HAP-1 (cell line): ENCODE measurements at places on chromosomes 7 and 10.

- peak; percentile 26 for DNase-seq
These were observed 1.7 kb downstream of the KLF6 start for GRCh38 chr10:3783316-3783681.

DNA sequence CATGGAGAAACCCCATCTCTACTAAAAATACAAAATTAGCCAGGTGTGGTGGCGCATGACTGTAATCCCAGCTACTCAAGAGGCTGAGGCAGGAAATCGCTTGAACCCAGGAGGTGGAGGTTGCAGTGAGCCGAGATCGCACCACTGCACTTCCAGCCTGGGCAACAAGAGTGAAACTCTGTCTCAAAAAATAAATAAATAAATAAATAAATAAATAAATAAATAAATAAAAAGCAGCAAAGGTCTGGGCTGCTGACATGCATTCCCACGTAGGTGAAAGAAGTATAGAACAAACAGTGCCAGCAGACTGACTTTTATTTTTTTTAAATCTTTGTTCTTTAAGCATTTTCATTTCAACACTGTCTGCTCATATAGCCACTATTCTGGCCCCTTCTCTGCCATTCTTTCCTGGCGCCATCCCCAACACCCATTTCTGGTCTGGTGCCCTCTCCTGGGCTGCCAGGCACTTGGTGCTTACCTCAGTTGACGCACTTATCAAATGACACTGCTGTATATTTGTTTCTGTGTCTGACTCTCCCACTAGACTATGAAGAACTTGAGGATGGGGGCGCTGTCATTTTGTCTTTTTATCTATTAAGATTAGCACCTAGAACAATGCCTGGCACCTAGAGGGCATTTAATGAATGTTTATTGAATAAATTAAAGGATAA is 15.6 kb downstream of the FAM107B start:
- DNase-seq: no peak

DNA sequence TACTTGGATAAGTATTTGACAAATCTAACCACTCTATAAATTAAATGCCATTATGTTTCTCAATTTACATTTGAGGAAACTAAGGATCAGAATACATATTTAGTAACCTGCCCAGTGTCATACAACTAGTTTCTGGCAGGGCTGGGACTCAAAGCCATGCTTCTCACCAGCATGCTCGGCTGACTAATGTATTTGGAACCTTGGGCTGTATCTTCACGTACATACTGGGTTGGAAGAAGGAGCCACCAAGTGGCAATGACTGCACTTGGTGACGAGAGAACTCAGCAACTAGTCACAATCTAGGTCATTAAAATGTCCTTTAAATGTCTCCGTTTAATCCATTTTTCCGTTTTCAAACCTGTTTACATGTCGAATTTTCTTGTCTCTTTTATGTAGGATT is 42.9 kb downstream of the CHRM2 start:
- no peak for DNase-seq

DNA sequence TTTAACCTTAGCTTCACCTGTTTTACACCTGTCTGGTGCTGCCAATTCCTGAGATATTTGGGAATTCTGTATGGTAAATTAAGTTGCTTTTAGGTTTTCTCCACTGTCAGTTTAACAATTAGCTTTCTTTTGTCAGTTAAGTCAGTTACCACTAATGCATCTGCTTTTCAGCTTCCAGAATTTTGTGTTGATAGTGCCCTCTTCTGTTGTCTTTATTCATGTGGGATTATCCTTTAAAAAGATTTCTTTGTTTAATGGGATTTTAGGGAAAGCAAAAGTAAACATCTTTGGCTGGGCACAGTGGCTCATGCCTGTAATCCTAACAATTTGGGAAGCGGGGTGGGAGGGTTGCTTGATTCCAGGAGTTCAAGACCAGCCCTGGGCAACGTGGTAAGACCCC is 8.1 kb downstream of the TFAM start:
- peak; percentile 75 for DNase-seq

DNA sequence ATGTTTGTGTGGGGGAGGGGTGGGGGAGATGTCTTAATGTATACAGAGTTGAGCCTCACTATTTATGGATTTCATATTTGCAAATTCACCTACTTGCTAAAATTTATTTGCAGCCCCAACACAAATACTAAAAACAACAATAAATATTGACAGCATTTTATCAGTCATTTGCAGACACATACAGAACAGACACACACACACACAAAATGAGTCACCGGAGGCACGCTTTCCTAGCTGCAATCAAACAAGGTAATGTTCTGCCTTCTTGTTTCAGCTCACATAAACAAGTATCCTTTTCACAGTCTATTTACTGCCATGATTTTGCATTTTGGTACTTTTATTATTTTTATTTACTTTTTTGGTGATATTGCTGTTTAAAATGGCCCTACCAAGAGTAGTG is 88.5 kb downstream of the IPMK start:
- no peak for DNase-seq

DNA sequence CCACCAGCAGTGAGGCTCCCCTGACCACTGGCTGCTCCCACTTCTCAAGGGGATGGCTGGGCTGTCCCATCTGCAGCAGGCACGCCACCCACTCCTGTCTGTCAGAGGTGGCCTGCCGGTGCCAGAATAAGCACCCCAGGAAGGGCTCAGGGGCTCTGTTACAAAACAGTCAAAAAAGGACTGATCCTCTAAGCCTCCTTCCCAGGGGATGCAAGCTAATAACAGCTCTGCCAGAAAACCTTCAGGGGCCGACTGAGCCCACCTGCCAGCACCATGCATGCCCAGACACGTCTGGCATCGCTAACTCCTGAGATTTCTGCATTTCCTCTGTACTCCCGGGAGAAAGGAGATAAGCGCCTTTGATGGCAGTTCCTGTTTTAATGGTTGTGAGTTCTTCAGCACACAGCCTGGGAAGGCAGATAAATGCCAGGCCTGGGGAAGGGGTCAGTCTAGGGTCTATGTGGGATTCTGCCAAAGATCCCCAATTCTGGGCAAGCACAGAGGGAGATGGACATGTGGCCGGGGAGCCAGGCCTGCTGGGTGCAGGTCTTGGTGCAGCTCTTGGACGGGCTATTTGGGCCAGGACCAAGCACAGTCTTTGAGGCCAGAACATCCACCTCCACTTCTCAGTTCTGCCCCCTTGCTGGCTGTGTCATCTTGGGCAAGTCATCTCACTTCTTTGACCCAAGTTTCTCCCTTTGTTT is 128.4 kb downstream of the ARHGAP22 start:
- DNase-seq: no peak

- DNase-seq: no peak
These were observed 35.8 kb downstream of the JAKMIP3 start for GRCh38 chr10:132101529-132101928.

GRCh38 chr10:81136261-81136660 is 598.6 kb downstream of the SH2D4B start:
- DNase-seq: no peak

GRCh38 chr7:91424371-91424770 is 160.1 kb downstream of the FZD1 start:
- no peak for DNase-seq

GRCh38 chr7:83655951-83656556 is 7.1 kb upstream of the SEMA3E start:
- peak; percentile 67 for DNase-seq

GRCh38 chr7:45001826-45002225 is 1.8 kb downstream of the CCM2 start:
- DNase-seq: no peak

DNA sequence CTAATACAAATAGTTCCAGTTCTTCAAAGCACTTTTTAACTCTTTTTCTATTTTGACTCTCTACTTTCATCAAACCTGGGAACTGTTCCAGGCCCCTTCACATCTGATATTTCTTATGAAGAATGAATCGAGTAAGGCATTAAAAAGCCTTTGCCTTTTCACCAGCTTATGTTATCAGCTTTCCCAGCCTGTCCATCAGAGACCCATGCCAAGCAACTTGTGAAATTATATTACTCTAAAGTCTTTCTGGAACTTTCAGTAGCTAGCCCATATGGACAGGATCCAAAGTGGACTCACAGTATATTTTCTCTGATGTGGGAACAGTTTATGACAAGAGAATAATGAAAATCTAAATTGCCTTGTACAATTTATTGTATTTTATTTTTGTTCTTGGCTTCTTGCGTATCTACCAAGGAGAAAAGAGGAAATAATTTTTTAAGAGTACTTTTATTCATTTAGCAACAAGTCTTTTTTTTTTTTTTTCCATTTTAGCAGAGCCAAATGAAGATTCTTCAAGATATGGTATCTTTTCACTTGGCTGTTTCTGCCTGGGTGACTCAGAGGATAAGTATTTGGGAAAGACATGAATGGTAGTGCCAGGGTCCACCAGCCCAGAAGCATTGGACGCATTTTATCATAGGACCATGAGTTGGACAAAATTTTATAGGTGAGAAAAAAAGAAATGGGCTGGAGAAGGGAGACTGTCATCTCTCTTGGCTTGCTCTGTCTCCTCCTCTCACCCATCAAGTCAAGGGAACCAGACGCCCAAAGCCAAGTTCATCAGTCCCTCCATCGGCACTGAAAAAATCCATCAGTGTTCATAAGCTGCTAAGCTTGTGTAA is 195.8 kb upstream of the NEBL start:
- DNase-seq: no peak

GRCh38 chr10:124176349-124177179 is 83.2 kb upstream of the CHST15 start:
- no peak for DNase-seq

DNA sequence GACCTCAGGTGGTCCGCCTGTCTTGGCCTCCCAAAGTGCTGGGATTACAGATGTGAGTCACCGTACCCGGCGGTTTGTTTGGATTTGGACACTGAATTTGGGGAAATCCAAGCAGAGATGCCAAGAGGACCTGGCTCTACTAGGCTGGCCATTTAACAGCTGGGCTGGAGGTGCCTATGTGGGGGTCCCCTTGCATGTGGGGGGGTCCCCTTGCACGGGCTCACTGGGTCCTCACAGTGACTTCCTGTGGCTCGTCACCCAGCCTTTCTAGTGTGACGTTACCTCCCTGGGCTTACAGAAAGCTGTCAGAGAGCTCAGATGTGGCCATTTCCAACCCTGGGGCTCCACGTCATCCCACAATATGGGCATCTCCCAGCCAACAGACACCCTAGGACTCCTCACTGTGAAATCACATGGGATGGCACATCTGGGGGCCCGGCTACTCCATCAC is 49.3 kb upstream of the GNA12 start:
- DNase-seq: no peak

DNA sequence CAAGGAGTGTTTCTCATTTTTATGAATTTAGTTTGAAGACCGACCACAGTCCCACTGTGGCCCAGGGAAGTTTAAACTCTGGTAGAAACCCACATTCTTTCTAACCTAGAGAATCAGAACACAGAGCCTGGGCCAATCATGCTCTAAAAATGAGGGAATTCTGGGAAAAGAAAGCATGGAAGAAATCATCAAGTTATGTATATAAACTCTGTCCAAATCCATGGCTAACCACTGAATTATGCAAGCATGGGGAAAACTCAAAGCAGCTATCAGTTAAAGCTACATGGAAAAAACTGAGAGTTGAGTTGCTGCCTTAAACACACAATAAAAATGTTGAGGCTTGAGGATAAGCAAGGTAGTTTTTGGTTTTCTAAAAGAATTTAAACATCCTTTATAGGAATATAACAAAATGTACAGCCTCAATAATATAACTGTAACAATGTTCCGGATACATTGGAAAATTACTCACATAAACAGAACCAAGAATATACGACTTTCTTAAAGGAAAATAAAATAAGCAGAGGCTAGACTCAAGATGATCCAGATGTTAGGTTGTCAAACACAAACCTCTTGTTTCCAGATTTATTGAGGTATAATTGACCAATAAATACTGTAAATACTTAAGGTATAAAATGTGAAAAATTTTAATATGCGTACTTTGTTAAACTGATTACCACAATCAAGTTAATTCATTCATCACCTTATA is 311.2 kb upstream of the GNAI1 start:
- DNase-seq: no peak

DNA sequence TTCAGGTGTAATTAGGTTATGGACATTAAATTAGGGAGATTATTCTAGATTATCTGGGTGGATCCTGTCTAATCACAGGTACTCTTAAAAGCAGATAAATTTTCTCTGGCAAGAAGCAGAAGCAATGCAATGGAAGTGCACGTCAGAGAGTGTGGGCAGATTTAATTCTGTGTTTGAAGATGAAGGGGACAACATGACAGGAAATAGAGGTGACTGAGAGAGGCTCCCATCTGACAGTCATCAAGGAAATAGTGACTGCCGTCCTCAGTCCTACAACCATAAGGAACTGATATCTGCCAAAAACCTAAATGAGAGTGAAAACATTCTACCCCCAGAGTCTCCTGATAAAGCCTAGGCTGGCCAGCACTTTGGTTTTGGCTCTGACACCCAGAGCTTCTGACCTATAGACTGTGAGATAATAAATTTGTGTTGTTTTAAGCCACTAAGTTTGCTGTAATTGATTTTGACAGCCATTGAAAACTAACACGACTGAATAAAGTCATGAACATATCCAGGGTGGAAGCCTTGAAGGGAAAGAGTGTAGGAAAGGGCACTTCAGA is 30.5 kb upstream of the DDX50 start:
- DNase-seq: no peak

- DNase-seq: no peak
These were observed 53.1 kb downstream of the NPTX2 start for GRCh38 chr7:98670186-98670585.

- DNase-seq: no peak
These were observed 123.0 kb downstream of the TCERG1L start for GRCh38 chr10:131188494-131188893.

- no peak for DNase-seq
These were observed 105.5 kb downstream of the CHN2 start for GRCh38 chr7:29300026-29300480.

- peak; percentile 85 for DNase-seq
These were observed 9.2 kb downstream of the ITPRIP start for GRCh38 chr10:104328896-104329710.

DNA sequence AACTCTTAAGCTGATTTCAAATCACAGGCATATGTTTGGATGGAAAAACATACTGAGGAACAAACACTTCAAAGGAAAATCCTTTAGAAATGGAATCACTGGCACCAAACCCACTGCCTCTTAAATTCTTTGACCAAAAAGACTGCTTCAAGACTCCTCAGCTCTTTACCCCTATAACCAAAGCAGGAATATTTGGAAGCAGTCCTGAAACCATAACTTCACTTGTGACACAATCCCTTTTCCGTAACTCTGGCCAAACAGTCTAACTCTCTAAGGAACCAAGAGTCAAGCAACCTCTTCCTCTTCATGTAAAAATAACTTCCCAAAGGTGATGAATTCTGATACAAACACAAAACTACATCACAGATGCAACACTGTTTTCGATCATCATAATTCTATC is 104.3 kb downstream of the MTERF1 start:
- no peak for DNase-seq
